ENCODE measurements at places on chromosomes 1 and 21.

DNA sequence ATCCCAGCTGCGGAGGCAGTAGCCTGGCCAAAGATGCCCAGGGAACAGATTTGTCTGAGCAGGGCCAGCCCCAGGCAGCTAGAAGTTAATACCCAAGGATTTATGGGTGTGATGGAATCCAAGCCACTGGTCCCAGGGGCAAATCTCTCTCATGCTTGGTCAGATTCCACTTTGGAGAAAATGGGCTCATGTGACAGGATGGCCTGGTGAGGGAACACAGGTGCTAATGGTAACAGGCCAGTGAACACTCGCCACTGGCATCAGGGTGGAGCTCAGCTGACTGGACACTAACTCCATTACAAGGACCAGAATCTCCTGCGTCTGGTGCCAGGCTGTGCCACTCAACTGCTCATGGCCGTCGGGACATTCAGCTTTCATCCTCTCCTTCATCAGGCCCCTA lies 12.0 kb downstream of the MDM4 start:
- no peak for DNase-seq

DNA sequence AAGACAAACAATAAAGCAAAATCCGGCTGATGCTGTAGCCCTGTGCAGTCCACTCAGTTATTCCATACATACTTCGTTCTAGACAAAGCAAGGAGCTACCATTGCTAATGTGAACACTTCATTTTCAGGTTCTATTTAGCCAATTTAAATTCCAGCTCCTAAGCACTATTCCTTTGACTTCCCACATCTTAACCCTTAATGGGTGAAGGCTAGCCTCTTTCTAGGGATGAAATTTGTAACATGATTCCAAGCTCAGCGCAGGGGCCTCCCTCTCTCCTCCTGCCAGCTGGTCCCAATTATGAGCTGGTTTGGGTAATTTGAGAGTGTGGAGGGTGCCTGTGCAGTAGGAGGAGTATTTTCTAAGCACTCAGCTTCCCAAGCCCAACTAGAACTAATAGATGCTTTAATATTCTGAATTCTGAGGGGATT lies 53.9 kb upstream of the PTGFRN start:
- DNase-seq, result no peak

GRCh38 chr21:44519346-44520325 lies 20.4 kb downstream of the KRTAP10-1 start:
- DNase-seq, result no peak

- peak; percentile 92 for DNase-seq
Measured at GRCh38 chr1:234533975-234534876, 55.2 kb upstream of the TARBP1 start.

DNA sequence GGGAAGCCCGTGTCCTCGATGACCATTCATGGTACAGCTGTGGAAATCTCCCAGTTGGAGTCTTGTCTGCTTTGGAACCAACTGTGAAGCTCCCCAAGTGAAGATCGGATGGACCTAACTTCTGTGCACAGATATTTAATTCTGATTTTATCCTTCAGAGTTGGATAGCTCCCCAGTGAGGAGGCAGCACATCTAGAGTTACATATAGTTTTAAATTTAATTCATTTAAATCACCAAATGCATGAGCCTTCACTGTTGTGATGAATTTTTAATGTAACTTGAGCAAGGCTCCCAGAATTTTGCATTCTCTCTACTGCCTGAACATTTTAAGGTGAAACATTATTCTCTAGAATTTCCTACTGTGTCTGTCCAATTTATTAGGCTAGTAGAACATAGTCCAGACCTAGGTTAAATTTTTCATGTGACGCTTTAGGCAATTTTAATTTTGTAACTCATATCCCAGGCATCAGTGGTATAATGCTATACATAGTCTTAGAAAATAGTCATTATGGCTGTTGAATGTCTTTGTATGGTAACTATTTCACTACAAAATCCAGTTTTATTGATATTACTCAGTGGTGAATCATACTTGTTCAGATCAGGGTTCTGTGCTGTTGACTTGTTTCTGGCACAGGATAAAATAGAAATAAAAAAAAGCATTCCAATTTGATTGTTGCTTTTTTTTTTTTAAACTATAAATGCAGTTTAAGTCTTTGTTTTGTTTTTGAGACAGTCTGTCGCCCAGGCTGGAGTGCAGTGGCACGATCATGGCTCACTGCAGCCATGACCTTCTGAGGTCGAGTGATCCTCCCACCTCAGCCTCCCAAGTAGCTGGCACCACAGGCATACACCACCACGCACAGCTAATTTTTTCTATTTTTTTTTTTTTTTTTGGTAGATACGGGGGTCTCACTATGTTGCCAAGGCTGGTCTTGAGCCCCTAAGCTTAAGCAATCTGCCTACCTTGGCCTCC lies 66.9 kb downstream of the PRDM2 start:
- DNase-seq, result no peak

DNA sequence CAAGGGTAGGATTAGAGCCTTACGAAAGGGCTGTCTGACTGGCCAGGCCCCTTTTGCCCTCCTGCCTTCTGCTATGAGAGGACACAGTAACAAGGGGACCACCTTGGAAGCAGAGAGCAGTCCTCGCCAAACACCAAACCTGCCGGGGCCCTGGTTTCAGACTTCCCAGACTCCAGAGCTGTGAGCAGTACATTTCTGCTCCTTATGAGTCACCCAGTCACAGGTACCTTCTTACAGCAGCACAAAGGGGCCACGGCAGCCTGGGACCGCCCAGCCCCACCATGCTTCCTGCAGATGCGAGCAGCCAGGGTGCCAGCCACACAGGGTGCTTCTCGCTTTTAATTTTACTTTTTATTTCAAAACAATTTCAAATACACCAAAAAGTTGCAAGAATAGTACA lies 17.2 kb upstream of the POFUT2 start:
- no peak for DNase-seq

DNA sequence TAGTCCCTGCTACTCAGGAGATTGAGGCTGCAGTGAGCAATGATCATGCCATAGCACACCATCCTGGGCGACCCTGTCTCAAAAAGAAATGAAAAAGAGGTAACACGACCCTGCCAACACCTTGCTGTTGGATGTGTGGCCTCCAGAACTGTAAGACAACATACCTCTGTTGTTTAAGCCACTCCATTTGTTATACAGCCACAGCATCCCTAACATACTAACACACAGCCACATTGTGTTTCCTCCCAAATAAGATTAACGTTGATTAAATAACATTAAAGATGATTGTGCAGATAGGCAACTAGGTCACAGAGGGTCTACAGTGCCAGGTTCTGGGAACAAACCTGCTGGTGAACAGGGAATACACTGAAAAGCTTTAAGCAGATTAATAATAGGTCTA lies 170.4 kb downstream of the RERE start:
- DNase-seq, result no peak

GRCh38 chr1:115076384-115076915 lies 12.9 kb downstream of the TSPAN2 start:
- no peak for DNase-seq

- no peak for DNase-seq
Measured at GRCh38 chr1:109732390-109732881, 8.4 kb downstream of the GSTM3 start.

- no peak for DNase-seq
Measured at GRCh38 chr1:39751595-39751994, 12.9 kb downstream of the PPIE start.
